ENCODE measurements at places on chromosomes 3 and 15.

DNA sequence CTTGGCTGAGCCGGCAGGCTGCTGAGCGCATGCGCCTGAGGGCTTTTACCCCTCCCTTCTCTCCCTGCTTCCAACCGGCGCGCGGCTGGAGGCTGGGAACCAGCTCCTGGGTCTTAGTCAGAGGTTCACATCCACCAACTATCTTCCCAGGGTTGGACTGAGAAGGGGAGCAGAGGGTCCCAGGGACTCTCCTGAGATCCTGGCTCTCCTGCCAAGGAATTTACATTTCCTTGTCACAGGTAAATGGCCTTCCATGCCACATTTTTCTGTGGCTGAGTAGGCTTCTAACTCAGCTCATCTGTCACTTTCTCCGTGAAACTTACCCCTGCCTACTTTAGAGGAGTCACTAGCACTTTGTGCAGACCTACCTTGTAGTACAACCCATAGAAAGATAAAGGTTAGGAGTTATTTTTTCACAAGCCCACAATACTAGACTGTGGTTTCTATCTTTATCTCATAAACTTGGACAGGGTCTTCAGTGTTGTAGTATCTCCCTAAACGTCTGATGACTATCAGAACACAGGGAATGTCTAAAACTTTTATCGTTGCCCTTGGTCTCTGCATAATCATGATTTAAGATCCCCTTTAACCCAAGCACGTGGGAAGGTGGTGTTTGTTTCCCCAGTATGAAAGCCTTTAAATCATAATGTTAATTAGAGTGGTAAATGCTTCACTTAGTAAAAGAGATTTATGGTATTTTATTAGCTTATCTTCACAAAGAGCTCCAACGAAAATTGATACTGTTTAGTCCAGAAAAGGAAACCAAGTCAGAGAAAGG, 638 bp upstream of the TBC1D5 start:
- DNase-seq = no peak

DNA sequence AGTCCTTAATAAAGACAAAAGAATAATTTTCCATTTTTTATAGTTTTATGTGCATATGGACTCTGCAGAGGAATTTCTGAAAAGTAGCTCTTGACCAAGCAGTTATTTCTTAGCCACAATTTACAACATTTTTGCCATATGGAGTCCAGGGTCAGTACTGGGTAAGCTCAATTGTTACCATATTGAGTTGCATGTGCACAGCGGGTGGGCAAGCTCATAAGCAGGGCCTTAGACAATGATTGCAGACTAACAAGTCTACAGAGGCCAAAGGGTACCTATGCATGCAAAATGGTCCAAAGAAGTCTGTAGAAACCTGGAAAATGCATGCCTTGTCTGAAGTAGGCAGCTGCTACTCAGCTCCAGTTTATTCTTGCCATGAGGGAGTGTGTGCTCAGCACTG, 19.0 kb upstream of the ARHGEF26 start:
- DNase-seq = no peak

- no peak for DNase-seq
Measured at GRCh38 chr3:46130631-46131310, 77.3 kb downstream of the CCR1 start.

- DNase-seq = no peak
Measured at GRCh38 chr3:11077466-11077865, 76.8 kb upstream of the HRH1 start.

- DNase-seq = peak; percentile 15
Measured at GRCh38 chr3:149813367-149814281, 609 bp downstream of the RNF13 start.

DNA sequence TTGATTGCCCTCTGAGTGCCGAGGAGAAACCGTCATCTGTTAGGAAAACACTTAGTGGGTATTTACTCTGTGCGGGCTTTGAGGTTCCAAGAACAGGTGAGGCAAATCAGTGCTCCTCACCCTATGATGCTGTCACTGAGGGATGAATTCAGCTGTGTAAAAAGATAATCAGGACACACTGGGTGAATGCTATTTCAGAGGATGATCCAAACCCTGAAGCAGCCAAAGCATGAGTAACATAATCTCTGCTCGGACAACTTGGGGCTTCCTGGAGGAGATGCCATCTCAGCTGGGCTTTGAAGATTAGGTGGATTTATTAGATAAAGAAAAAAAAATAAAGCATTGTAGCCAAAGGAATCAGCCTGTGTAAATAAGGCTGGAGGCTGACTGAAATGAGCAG, 10.5 kb upstream of the GADL1 start:
- DNase-seq = no peak
